ENCODE measurements at places on chromosomes 2 and 18.

GRCh38 chr18:13369756-13370510 is 151.4 kb downstream of the LDLRAD4 start:
- DNase-seq = no peak

DNA sequence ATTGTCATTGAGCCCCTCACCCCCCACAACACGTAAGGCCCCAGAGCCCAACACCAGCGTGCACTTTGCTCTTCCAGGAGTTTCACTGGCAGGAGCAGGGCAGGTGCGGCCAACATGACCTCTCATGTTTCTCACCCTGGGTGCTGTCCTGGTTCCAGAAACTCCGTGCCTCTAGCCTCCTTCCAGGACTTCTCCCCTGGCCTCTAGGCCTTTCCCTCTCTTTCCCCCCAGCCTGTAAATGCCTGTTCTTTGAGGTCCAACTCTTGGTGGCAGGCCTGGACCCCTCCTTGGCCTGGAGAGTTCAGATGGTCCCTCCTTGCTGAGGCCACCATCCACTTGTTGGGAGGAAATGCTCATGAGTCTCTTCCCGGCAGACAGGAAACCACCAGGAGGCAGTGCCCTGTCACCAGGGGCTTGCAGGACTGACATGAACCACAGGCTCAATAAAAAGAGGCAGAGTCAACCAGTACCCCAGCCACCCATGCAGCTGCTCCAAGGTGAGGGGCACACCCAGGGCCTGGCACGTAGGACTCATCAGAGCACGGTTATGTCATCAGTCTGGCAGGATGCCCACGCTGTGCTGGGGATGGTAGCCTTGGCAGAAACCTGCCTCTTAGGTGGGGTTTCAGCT is 1.5 kb downstream of the MALL start:
- no peak for DNase-seq

GRCh38 chr2:172247203-172247602 is 144.5 kb upstream of the DLX2 start:
- no peak for DNase-seq

DNA sequence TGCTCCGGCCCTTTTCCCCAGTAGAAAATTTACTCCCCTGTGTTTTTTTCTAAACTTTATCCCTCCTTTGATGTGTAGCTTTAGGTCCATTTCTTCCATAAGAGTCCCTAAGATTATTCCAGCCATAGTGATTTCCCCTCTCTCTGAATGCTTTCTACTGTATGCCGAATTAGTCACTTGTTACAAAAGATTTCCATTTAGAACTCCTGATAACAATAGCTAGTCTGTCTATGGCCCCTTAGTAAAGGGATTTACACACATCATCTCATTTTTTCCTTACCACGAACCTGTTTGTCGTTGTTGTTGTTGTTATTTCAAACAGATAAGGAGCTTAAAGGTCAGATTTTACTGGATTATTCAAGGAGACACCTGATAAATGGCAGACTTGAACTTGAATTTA is 256.1 kb downstream of the PAX3 start:
- no peak for DNase-seq

- no peak for DNase-seq
Measured at GRCh38 chr18:79530821-79531220, 135.1 kb downstream of the NFATC1 start.

GRCh38 chr2:174003720-174004695 is 38.8 kb upstream of the SP3 start:
- DNase-seq = no peak

DNA sequence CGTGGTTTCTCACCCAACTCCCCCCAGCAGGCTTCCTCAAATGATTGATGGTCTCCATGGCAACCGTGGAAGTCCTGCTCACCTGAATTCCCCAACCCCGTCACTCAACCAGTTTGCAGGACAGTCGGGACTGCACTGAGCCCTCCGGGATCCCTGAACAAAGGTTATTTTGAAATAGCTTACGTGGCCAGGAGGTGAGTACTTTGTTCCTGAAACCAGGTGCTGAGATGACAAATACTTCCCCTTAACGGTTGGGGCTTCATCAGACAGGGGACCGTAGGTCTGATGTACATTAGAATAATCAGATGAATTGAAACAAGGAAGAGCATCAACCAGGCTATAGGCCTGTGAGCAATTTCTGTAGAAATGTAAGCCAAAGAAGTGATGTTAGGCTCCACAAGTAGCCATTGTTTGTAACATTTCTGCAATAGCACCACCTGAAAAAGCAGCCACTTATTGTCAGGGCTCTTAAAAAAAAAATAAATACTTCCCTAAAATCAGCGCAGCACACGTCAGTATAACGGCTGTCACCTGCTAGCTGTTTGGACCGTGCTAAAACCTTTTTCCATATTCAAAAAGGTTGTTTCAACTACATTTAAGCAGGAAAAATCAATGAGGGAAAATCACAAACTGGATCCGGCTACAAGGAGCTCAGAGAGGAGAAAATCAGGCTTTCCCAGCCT is 206.4 kb upstream of the ID2 start:
- no peak for DNase-seq

- peak; percentile 35 for DNase-seq
Measured at GRCh38 chr2:236977063-236977851, 108.4 kb upstream of the COPS8 start.

DNA sequence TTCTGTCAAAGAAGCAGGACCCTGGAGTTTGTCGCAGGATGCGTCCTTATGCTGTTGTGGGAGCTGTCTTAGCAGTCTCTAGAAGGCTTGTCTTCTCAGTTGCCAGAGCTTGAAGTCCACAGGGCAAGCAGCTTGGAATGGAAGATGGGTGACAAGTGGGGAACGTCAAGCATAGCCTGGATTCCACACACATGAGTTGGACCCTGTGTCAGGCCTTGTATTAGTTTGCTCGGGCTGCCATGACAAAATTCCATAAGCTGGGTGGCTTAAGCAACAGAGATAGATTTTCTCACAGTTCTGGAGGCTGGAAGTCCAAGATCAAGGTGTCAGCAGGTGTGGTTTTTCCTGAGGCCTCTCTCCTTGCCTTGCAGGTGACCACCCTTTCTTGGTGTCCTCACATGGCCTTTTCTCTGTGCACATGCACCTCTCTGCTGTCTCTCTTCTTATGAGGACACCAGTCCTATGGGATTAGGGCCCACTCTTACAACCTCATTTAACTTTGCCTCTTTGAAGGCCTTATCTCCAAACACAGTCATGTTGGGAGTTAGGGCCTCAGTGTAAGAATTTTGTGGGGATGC is 51.3 kb downstream of the THNSL2 start:
- DNase-seq = no peak

DNA sequence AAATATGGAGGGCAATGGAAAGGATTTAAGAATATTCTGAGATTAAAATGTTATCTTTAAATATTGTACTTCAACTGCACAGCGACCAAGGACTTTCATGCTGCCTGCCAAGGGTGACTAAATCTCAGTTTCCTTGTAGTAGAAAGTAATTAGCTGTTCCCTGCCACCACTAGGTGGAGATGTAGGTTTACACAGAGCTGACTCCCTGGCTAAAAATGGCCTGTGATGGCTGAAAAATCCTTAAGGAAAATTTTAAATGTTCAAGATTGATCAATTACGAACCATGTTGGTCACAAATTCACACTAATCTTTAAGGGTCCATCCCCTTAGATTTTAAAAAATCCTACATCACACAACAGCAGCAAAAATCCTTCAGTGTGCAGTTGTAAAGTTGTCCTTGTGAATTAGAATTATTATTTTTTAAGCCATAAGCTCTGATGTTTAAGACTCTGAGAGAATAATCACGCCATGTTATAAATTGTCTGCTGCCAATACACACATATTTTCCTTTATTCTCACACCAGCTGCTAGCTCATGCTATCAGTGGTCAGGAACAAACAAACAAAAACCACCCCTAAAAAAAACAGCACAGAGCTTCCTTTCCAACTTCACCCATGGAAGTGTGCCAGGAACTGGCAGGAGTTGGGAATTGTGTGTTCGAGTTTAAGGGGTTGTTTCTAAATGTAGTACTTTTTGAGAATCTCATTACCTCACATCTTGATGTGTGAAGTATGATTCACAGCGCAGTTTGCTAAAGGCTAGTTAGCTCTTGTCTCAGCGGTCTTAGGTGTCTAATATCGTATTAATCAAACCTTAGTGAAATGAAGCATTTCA is 399.8 kb downstream of the TMEM182 start:
- DNase-seq = peak; percentile 61

DNA sequence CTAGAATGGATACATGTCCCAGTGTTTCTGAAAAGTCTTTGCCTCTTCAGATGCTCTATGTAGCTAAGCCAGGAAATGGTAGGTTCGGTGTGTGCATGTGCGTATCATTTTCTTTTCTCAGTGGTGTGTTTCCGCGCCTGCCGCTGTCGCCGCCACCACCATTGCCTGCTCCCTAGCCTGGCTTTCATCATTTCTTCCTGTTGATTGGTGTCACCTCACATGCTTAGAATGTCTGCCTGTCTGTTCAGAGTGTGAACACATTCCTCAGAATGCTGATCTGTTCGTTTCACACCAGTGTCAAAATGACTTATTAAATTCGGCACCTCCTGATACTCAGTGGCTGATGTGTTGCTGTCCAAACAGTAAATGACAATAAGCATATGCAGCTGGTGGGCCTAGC is 255.2 kb upstream of the SPRED2 start:
- DNase-seq = no peak

DNA sequence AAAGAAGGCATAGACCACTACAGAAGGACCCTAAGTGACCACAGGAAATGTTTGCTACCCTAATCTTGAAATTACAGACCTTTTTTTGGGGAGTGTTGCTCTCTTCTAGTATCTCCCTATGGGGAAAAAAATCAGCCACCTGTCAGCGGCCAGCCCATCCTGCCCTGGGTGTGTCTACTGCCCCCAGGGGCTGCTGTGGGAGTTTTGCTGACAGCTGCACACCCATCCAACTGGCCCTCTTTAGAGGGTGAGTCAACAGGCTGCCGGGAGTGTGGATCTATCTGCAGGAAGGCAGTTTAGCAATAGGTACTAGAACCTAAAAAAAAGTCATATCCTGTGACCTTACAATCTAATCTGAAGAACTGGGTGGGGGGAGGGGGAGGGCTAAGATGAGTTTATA is 796 bp upstream of the DYSF start:
- peak; percentile 48 for DNase-seq

GRCh38 chr2:147910990-147911473 is 66.2 kb downstream of the ACVR2A start:
- peak; percentile 87 for DNase-seq

GRCh38 chr2:146079216-146079615 is 1559.3 kb upstream of the ZEB2 start:
- no peak for DNase-seq

- DNase-seq = no peak
Measured at GRCh38 chr2:29223257-29223656, 108.0 kb downstream of the CLIP4 start.

GRCh38 chr2:166518634-166519390 is 24.8 kb upstream of the SCN7A start:
- DNase-seq = peak; percentile 12

DNA sequence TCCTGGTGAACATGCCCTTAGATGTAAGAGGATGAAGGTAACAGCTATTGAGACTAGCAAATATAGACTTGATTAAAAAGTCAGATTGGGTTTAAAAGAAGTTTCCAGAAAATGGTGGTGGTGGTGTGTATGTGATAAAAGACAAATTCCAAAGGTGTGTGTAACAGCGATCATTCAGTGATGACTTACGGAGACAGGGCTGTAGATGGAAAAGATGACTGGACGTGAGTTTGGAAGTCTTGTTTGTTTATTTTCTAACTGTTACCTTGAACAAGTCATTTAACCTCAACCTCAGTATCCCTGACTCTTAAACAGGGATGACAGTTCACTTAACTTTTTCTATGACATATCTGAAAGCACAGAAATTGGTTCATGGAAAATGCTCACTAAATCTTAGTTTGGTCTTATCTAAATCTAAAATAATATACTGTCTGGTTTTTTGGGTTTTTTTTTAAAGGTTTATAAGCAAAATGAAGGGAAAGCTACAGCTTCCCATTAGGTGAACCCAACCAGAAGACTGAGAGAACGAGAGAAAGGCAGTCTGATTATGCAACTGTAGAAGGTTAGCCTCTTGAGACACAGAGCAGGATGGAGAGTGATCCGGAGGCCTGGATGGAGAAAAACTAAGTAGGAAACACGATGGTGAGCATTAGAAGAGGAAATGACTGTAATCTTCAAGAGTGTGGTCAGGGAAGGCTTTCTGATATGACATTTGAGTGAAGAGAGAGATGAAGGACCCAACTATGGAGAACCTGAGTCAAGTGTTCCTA is 71.9 kb downstream of the TCF4 start:
- peak; percentile 89 for DNase-seq

- peak; percentile 13 for DNase-seq
Measured at GRCh38 chr18:73381699-73382036, 513.9 kb upstream of the NETO1 start.

GRCh38 chr2:30686669-30687068 is 120.6 kb downstream of the CAPN13 start:
- DNase-seq = no peak

DNA sequence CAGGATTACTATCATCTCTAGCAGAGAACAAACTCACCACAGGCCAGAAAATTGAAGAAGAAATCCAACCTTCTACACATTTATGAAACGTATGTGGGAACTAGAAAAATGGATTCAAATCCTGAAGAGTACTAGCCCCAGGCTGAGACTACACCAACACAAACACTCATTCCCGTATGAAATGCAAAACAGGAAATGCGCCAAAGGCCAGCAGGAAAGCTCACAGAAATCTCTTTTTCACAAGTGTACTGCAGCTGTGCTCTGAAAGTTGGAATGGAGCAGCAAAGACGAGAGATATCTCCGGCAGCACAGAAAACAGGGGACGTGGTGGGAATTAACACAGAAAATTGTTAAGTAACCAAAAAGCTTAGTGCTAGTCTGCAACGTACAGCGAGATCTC is 913.5 kb downstream of the TDRD15 start:
- DNase-seq = peak; percentile 2

- peak; percentile 93 for DNase-seq
Measured at GRCh38 chr2:238290091-238290509, 1.7 kb upstream of the PER2 start.

Measured in cardiac fibroblast (primary cell).